ENCODE measurements at places on chromosomes 16 and 17. TPM values are rescaled to one million over a fixed set of nuclear protein-coding genes. Genes with fewer than 3 reads are reported as not detected.

GRCh38 chr16:11630046-11630767 lies 38.0 kb upstream of the SNN start:
- H3K36me3 ChIP-seq, result no peaks in the 10 kb centered on the region
- H3K27ac ChIP-seq, result no peak overlapping the region
- no peak for DNase-seq
- no peak overlapping the region for H3K4me3 ChIP-seq
- peaks cover 21% of the 10 kb centered on the region for H3K4me1 ChIP-seq

Gene CCL8
- total RNA-seq, result not detected

Gene KRTAP2-1
- not detected for total RNA-seq

Gene BEAN1
- not detected for total RNA-seq

GRCh38 chr16:16940351-16940750 lies 530.4 kb downstream of the XYLT1 start:
- peaks cover 6% of the 10 kb centered on the region for H3K27me3 ChIP-seq
- no peaks in the 10 kb centered on the region for H3K4me1 ChIP-seq
- no peak for DNase-seq
- H3K27ac ChIP-seq, result no peak overlapping the region
- H3K36me3 ChIP-seq, result no peaks in the 10 kb centered on the region

Gene CACNG3
- total RNA-seq, result not detected

Gene SRCIN1
- total RNA-seq, result 0.26 TPM

Gene SLC26A11
- total RNA-seq, result 6.2 TPM

- DNase-seq, result no peak
- no peak overlapping the region for H3K4me3 ChIP-seq
- no peaks in the 10 kb centered on the region for H3K36me3 ChIP-seq
Observed at GRCh38 chr17:31431852-31432658, 40.6 kb downstream of the RAB11FIP4 start.
